NCI-H1105 (cell line): ENCODE measurements at places on chromosomes 3 and 15.

DNA sequence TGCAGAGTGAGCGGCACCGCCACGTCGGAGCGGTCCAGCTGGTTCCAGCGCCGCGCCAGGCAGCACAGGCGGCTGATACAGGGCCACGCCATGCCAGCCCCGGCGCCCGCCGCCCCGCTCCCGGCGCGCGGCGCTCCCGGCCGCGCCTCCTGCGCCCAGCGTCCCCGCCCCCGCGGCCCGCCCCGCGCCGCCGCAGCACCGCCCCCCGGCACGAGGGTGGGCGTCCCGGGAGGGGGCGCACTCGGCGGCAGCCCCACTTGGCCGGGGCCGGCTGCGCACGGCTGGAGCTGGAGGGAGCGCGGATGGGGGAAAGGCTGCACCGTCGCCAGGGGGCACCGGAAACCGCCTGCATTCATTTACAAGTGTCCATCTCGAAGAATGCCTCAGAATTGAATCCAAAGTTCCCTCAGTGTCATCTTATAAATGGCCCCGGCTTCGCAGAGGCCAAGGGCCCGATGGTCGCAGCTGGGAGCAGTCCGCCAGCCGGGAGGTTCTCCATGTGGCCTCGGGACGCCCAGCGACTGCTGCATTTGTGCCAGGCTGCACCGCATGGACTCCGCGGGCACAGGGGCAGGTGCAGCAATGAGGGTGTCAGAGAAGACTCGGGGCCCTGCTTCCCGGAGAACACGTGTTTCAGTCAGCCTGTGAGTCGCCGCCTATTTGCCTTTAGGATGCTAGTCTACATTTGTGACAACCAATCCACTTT lies at the start of gene MAP6D1:
Gene MAP6D1, minus strand, starts transcription at position 122 of the 706 bp plus-strand sequence. Its CDS starts 30 bp downstream, at position 92.
- DNase-seq: peak; percentile 81

DNA sequence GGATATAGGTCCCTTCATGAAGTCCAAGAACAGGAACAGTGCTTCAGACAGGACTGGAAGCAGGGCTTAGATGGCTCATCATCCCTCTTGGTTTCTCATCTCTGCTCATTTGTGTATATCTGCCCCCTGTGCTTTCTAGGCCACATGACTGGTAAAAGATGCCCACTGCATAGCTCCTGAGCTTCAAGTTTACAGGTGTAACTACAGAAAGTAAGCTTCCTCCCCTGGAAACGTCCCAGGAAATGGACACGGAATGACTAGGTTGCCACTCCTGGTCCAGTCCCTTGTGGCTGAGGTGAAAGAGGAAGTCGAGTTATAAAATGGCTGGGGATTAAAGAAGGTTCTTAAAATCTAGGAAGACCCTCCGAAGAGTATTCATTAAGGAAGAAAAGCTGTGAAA lies 32.5 kb downstream of the MYO5A start:
- DNase-seq: no peak

- DNase-seq: no peak
Observed at GRCh38 chr3:11567516-11568467, 75.9 kb downstream of the VGLL4 start.

DNA sequence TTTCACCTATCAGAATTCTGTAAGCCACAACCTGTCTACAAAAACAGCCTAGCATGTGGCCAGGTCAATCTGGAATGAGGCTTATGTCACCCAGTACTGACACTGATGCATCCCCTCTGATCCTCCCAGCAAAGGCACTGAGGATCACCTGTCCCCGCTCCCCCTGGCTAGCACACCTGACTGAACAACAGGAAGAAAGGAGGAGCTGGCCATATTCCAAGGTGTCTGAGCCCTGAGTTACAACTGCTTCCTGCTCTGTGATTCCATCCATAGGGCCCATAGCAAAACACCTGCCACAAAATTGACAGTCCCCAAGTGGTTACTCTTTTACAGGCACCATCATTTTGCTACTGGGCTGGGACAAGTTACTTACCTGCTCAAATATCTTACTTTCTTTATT lies 555.5 kb upstream of the CFAP20DC start:
- DNase-seq: peak; percentile 80

GRCh38 chr3:158278187-158278586 lies 168.3 kb downstream of the RSRC1 start:
- no peak for DNase-seq

- DNase-seq: no peak
Observed at GRCh38 chr3:172551874-172552273, 28.6 kb upstream of the TNFSF10 start.

DNA sequence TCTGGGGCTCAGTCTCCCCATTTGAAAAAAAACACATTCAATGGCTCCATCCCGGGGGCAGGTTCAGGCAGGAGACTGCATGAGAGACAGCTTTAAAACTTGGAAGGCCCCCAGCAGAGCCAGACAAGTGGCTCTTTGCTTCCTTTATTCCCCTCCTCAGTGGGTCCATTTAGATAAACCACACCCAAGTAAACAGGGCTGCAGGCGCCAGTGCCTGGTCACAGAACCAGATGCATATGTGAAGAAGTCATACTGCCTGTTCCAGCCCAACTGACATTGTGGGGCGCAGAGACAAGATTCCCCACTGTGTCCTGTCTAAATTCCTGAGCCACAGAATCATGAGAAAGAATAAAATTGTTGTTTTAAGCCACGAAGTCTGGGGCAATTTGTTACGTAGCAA lies 9.0 kb downstream of the FBN1 start:
- no peak for DNase-seq

DNA sequence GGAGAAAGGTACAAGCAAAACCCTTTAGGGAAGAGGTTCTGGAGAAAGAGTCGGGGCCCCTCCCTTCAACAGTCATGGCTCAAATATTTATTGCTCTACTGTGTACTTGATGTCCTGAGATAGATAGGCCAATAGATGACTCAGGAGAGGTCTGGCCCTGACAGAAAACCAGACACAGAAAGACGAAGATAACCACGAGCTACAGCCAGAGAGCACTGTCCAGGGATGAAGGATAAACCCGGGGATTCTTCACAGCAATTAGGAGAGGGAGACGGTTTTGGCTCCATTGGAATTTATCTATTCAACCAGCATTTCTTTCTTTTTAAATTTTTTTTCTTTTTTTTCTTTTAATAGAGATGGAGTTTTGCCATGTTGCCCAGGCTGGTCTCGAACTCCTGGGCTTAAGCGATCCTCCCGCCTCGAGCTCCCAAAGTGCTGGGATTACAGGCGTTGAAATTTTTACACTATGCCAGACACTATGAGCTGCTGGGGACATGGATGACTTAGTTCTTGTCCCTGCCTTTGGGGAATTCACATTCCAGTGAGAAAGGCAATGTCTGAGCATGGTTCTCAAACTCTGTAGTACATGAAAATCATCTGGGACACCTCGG lies 4.6 kb upstream of the CIDEC start:
- no peak for DNase-seq

DNA sequence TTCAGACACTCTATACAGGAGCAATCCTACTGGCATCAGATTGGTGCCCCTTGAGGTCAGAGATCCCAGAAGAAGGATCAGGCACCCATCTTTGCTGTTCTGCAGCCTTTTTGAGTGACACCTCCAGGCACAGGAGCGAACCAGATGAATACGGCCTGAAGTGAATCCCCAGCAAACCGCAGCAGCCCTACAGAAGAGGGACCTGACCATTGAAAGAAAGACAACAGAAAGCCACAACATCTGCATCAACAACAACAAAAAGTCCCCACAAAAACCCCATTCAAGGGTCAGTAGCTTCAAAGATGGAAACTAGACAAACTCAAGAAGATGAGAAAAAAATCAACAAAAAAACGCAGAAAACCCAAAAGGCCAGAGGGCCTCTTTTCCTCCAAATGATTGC lies 130.4 kb downstream of the PPM1L start:
- no peak for DNase-seq

- DNase-seq: no peak
Observed at GRCh38 chr3:160259589-160259988, 34.4 kb downstream of the C3orf80 start.
